ENCODE measurements at places on chromosomes 7 and 10.

DNA sequence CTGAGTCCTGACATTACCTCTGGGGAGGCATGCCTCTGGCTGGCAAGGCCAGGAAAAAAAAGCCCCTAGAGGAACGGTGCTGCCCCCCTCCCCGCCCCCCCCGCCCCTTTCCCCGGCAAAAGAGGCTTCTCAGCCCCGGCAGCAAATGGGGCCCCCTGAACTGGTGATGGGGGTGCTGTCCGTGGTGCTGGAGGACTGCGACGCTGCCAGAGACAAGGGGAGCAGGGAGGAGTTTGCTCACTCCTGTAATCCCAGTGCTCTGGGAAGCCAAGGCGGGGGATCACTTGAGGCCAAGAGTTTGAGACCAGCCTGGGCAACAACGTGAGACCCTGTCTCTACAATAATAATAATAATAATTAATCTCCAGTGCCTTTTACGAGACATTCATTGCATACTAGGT is 23.7 kb downstream of the SRRM3 start:
- DNase-seq, result no peak

GRCh38 chr7:80124526-80125264 is 9.9 kb upstream of the GNAI1 start:
- DNase-seq, result no peak

DNA sequence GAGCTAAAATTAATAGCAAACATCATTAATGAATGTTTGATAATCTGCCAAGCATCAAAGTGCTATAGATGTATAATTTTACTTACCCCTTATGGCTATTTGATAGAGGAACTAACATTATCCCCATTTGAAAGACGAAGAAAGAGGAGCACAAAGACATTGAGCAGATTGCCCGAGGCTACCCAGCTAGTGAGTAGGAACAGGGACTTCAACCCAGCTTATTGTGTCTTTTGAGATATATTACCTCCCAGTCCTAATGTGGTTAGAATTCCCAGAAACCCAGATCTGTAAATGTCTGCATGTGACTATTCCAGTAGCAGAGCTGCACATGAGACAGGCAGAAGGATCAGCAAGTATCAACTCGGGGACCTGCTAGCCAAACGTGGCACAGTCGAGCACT is 160.1 kb upstream of the AOAH start:
- no peak for DNase-seq

- DNase-seq, result no peak
Observed at GRCh38 chr10:98528166-98528804, 81.5 kb upstream of the HPS1 start.

GRCh38 chr7:36278069-36278619 is 111.5 kb upstream of the ANLN start:
- no peak for DNase-seq

- no peak for DNase-seq
Observed at GRCh38 chr10:116272440-116273283, at the start of gene GFRA1. Gene GFRA1 (minus strand): TSS chr10:116273206. CDS start chr10:116272029, 1,177 bp downstream.

DNA sequence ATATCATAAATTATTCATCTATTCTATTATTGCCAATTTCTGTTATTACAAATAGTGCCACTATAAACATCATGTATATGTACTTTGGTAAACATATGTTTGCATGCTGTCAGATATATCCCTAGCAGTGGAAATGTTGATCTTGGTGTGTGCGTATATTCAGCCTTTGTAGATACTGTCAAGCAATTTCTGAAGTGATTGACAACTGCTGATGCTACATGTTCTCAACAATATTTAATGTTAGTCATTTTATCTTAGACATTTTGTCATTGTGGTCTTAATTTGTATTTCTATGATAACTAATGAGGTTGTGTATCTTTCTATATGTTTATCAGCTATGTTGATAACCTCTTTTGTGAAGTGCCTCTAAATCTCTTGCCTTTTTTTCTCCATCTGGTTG is 186.5 kb upstream of the NRG3 start:
- no peak for DNase-seq
